ENCODE measurements at places on chromosomes 6 and 20. TPM values are rescaled to one million over a fixed set of nuclear protein-coding genes. Genes with fewer than 3 reads are reported as not detected.

GRCh38 chr20:58693226-58694006 lies 816 bp downstream of the NPEPL1 start:
- no peaks in the 10 kb centered on the region for H3K27me3 ChIP-seq
- DNase-seq, result peak; percentile 76
- H3K4me3 ChIP-seq, result peak overlapping the region; percentile 52
- peak overlapping the region; percentile 86 for H3K27ac ChIP-seq
- H3K36me3 ChIP-seq, result peaks cover 32% of the 10 kb centered on the region

GRCh38 chr6:154901876-154902552 lies 93.1 kb upstream of the TIAM2 start:
- DNase-seq, result no peak
- no peaks in the 10 kb centered on the region for H3K36me3 ChIP-seq
- H3K27me3 ChIP-seq, result no peaks in the 10 kb centered on the region
- H3K4me3 ChIP-seq, result no peak overlapping the region

Gene SLC44A4
- total RNA-seq, result not detected

Gene KHDC1L
- total RNA-seq, result not detected

DNA sequence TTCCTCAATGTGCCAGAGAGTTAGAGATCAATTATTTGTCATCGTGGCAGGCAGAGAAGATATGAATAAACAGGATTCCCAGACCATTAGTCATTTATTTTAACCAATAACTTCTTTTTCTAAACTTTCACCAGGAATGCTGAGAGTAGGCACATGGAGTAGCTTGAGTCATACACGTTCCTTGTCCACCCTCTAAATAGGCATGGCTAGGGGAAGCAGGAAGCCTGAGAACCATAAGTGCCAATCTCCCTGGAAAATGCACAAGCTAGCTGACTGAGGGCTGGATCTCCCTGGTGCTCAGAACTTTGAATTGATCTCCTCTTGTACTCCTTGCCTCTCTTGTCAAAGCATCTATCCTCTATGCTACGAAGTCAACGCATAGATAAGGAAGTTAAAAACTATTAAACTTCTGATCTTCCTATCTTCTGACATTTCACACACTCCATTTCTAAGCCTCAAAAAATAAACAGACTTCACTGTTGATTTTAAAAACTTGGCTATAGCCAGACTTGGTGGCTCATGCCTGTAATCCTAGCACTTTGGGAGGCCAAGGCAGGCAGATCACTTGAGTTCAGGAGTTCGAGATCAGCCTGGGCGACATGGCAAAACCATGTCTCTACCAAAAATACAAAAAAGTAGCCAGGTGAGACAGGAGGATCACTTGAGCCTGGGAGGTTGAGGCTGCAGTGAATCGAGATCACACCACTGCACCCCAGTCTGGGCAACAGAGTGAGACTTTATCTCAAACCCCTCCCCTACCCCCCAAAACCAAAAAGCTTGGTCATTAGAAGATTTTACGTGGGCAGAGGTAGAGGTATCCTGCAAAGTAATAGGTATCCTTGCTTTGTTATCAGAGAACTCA lies 11.8 kb downstream of the ADTRP start:
- no peaks in the 10 kb centered on the region for H3K27me3 ChIP-seq
- peaks cover 22% of the 10 kb centered on the region for H3K4me1 ChIP-seq
- no peak for DNase-seq
- H3K36me3 ChIP-seq, result no peaks in the 10 kb centered on the region

GRCh38 chr6:111661541-111662061 lies 55.9 kb upstream of the TRAF3IP2 start:
- no peak for DNase-seq
- H3K36me3 ChIP-seq, result peaks cover 22% of the 10 kb centered on the region
- H3K4me1 ChIP-seq, result peaks cover 23% of the 10 kb centered on the region
- no peak overlapping the region for H3K27ac ChIP-seq
- H3K27me3 ChIP-seq, result no peaks in the 10 kb centered on the region
- no peak overlapping the region for H3K4me3 ChIP-seq
